ENCODE measurements at places on chromosomes 13 and 19.

DNA sequence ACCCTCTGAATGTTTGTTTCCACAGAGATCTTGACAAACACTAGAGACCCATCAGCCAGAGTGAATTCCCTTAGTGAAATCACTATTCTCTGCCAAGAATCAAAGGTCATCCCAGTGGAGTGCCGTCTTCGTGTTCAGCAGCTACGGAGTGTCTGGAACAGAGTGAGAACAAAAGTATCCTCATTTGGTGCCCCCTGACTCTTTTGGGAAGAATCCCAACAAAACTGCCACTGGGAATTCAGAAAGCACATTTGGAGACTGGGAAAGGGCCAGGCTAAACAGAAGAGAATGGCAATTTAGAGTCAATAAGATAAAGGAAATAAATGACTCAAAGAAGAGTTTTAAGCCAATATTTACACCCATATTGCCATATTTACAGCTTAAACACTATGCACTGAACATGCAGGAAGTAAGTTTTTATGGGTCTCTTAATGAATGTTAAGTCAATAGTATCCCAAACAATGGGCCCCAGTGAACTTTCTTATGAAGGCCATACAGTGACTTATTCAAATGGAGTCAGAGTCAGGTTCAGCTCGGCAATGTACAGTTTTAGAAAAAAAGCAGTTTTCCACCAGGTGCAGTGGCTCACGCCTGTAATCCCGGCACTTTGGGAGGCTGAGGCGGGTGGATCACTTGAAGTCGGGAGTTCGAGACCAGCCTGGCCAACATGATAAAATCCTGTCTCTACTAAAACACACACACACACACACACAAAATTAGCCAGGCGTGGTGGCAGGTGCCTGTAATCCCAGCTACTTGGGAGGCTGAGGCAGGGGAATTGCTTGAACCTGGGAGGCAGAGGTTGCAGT is 392.6 kb downstream of the KLF5 start:
- no peak for DNase-seq

DNA sequence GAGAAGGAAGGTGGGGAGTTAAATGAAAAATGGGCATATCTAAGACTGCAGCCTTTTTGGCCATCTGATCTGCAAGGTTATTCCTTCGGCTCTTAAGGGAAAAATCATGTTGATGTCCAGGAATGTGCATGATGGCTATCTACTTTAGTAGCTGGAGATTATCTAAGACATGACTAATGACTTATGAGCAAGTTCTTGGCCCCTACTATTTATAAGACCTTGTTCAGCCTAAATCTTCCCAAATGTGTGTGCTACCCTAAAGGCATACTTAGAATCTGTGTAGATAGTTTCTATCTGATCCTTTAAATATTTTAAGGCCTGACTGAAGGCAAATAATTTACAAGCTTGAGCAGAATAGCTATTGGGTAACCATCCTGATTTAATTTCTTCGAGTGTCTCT is 41.8 kb upstream of the CD177 start:
- no peak for DNase-seq

DNA sequence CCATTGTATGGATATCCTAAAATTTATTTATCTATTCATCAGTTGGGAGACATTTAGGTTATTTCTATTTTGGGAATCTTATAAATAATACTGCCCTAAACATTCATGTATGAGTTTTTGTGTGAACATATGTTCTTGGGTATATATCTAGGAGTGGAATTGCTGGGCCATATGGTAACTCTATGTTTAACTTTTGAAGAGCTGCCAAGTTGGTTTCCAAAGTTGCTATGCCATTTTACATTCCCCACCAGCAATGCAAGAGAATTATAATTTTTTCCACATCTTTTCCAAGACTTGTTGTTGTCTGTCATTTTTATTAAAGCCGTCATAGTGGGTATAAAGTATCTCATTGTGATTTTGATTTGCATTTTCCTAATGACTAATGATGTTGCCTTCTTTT is 48.2 kb upstream of the CALM3 start:
- DNase-seq, result no peak

GRCh38 chr13:24664726-24665409 is 15.3 kb upstream of the ATP12A start:
- DNase-seq, result no peak

DNA sequence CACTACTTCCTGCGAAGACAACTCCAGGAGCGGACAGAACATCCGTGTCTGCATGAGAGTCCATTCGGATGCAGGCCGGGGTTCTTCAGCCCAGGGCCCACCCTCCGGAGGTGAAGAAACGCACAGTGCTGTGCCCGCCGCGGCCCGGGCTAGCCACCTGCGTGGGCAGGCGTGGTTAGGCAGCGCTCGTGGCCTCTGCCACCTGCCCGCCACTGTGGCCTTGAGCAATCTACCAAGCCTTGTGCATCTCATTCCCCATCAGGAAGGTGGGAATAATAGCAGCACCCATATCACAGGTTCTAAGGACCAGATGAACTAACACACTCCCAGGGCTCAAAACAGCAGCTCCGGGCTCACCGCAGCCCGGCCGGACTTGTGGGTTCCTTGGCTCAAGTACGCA is 26.7 kb upstream of the PABPC3 start:
- DNase-seq, result no peak

DNA sequence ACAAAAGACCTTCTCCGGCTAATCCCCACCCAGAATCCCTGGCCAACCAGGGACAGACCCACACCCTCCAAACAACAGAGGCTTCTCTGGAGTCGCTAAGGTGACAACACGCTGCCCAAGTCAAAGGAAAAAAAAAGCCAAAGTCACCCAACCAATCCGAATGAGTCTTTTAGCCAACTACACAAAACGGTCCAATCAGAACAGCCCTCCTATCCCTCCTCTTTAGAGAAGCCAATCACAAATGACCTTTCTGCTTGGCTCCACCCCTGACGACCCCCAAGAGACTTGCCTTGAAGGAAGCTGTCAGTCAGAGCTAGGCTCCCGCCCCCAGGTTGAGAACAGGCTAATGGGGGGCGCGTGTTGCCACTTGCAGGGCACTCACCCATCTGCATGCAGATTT is 6.6 kb upstream of the FBXW9 start:
- DNase-seq, result peak; percentile 13

- no peak for DNase-seq
These were observed 20.3 kb upstream of the GGACT start for GRCh38 chr13:100608906-100609305.

DNA sequence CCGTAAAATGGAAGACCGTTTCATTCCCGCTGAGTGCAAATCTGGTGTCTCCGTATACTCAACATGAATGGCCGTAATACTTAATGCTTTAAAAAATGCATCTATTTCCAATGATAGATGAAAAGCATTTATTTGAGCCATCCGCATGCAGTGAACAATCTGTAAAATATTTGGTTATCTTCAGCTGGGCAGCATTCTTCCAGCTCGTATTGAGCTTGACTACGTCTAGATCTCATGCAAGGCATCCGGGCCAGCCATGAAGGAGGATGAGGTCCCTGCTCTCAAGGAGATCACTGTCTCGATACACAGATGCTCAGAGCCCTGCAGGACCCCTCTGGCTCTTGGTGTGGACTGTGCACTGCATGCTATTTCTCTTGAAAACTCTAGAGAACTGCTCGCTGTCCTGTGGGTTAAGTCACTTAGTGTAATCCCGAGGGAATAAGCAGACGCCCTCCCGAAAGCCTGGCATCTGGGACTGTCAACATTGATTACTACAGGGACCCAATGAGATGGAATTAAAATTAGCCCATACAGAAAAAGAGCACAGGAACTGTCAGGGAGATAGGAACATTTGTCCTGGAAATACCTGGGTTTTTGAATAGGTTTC is 112.4 kb upstream of the RNF113B start:
- no peak for DNase-seq

DNA sequence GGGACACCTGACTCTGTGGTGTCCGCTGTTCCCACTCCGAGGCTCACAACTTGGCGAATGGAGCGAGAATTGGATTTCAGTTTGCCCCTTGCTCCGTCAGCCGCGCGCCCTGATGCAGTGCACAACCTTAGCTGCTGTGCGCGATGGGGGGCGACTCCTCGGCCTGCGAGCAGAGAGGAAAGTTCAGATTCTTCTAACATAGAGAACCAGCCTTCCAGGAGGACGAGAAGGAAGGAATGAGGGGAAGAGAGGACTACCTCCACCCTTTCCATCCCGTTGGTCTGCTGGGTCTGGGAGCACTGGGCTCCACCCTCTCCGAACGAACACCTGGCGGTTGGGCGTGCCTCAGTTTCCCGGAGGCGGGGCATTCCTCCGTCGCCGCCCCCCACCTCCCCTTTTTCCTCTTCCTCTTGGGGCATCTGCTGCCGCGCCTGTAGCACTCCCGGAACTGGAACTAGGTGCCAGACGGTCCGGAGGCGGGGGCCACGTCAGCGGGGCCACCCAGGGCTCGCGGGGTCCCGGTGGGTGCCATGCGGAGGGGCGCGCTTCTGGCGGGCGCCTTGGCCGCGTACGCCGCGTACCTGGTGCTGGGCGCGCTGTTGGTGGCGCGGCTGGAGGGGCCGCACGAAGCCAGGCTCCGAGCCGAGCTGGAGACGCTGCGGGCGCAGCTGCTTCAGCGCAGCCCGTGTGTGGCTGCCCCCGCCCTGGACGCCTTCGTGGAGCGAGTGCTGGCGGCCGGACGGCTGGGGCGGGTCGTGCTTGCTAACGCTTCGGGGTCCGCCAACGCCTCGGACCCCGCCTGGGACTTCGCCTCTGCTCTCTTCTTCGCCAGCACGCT is at the start of gene KCNK6:
TSS of gene KCNK6 (plus strand) at position 425 of the 838 bp plus-strand sequence. CDS start at position 531, 106 bp downstream.
- DNase-seq, result no peak

GRCh38 chr13:90751026-90751425 is 596.5 kb upstream of the MIR17HG start:
- no peak for DNase-seq

- DNase-seq, result peak; percentile 86
These were observed 119.3 kb upstream of the GJB6 start for GRCh38 chr13:20351281-20352022.

DNA sequence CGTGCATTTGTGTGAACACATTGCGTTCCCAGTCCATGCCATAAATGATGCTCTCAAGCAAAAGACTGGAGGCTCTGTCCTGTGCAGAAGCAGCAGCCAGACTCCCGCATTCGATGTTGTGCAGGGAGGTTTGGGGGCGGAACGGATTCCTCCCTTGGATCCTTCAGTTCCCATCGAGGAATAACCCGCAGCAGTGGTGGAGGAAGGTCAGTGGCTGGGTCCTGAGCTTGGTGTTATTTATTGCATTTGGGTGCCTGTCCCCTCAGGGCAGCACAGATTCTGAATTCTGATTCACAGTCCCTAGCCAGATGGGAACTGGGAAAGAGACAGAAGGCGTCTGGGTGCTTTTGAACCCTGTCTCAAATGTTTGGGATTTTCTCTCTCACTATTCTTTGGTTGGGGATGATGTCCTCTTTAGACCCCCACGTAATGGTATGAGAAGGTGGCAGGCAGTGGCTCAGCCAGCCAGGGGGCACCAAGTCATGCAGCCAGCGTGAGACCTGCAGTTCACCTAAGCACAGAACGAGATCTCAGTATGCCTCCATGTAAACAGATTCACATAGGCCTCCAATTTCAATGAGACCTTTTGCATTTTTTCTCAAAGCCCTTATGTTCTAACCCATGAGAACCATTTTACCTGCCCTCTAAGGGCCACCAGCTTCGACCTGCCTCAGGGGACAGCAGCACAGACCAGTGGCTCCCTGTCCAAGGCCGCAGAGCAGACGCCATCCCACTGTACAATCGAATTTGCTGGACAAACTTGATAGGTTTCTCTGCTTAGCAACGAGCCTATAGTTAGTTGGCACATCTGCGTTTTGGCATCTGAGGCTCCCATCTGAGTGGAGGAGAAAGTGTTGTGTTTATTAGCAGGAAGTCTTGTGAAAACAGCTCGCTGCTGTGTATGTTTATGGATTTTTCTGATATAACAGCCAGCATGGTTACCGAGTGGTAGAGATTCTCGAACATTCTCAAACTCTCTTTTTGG is 17.8 kb downstream of the KCTD15 start:
- no peak for DNase-seq

DNA sequence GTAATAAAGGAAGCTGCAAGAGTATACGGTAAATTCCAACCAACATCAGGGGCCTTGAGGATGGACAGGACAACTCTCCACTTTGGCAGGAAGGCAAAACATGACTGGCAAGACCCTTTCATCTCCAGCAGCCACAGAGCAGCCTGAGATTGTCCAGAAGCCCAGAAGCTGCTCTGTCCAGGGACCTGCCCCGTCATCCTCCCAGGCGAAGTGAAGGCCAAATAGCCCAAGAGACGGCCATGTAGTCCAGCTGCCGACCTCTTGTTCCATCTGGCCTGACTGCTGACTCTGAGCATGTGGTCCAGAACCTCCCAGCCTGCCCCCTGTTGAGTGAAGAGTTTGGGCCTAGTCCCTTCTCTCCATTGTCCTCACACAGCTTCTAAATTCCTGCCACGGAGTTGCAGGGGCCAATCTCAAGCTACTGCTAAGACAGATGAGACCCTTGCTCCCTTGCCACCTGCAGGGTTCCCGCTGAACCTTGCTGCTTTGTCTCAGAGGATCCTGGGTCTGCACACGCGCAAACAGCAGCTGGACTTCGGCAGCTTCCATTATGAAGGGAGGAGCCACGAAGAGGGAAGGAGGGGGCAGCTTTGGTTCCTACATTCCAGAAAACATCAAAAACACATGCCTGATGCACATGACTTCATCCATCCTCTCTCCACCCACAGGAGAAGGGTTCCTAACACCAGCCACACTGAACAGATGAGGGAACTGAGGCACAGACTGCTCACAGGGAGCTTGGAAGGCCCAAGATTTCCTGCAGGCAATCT is 196.9 kb downstream of the KATNAL1 start:
- no peak for DNase-seq

- DNase-seq, result no peak
These were observed 53.3 kb downstream of the KCNRG start for GRCh38 chr13:50068508-50068907.

DNA sequence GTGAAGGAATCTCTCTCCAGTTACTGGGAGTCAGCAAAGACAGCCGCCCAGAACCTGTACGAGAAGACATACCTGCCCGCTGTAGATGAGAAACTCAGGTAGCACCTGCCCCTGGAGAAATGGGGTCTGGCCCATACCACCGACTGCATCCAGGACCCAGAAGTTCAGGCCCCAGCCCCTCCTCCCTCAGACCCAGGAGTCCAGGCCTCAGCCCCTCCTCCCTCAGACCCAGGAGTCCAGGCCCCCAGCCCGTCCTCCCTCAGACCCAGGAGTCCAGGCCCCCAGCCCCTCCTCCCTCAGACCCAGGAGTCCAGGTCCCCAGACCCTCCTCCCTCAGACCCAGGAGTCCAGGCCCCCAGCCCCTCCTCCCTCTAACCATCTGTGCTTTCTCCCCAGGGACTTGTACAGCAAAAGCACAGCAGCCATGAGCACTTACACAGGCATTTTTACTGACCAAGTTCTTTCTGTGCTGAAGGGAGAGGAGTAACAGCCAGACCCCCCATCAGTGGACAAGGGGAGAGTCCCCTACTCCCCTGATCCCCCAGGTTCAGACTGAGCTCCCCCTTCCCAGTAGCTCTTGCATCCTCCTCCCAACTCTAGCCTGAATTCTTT is 3.0 kb downstream of the APOC2 start:
- no peak for DNase-seq

- DNase-seq, result no peak
These were observed 900.3 kb upstream of the MIR17HG start for GRCh38 chr13:90447034-90447733.
